ENCODE measurements at places on chromosomes 4 and X.

- DNase-seq = no peak
Measured at GRCh38 chrX:41785685-41786084, 61.7 kb downstream of the GPR82 start.

DNA sequence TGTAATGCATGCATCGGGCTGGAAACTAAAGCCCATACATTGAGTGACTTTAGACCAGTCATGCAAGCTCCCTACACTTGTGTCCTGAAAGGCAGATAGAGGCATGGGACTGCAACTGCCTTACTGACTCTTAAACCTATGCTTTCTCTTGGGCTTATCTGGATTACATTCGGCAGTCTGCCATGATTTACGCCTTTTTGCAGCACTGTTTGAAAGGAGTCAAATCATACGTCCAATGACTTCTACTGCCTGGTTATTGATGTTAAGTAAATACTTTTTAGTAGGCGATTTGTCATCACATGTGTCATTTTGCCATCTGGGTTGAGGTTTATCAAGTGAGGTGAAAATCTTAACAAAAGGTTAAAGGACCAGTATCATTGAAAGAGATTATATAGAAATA lies 31.5 kb downstream of the SORBS2 start:
- no peak for DNase-seq

GRCh38 chr4:15894921-15895916 lies 43.3 kb downstream of the FGFBP1 start:
- no peak for DNase-seq

- DNase-seq = no peak
Measured at GRCh38 chr4:72663828-72664227, 94.8 kb upstream of the ADAMTS3 start.

GRCh38 chr4:38233727-38234480 lies 273.7 kb downstream of the PTTG2 start:
- DNase-seq = no peak

GRCh38 chrX:110394651-110395050 lies 36.0 kb downstream of the RTL9 start:
- no peak for DNase-seq

DNA sequence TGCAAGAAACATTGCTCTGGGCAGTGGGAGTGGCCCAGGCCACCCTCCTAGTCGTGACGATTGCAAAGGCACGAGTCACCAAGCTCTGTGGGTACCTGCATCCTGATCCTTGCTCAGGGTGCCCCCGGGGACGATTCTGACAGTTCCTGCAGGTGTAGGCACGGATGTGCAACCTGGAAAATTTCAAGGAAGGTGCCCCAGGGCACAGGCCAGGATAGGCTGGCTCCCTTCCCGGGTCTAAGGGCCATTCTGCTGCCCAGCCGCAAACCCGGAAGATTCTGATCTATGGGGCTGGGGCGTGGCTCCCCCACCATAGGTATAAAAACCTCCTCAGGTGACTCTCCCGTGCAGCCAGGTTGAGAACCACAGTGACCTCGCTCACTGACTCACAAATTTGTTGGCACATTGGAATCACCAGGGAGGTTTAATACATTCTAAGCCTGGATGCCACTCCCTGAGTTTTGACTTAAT lies 228.5 kb downstream of the PTTG2 start:
- DNase-seq = no peak

DNA sequence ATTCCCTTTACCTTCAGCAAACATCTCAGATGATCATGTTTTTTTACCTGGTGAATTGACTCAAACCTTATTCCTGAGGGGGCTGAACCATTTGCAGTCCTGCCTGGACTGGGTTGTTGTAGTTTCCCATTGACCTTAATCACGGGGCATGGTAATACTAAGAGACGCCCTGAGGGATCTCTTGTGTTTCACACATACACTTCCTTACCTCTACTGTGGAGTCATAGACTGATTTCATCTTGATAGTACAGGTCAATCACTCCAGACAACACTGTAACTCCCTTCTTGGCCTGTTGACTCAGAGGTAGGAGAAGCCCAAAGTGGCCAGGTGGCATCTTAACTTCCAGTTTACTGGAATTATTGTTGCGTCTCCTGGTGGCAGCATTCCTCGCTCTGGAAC lies 1064.0 kb upstream of the PCDH10 start:
- no peak for DNase-seq

DNA sequence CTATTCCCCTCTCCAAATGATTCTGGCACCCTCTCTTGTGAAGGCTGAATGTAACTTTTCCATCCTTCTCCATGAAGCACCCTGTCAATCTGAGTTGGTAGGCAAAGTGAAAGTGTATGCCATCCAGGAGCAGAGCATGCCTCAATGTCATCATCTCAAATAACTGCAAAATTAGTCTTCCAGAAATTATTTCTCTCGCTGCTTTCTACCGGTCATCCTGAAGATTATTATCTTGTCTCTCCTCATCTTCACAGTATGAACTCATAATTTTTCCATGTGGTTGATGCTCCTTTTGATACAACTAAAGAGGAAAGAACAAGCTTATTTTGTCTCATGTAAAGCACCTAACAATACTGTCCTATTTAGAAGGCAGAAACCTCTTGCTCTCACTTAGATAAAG lies 285.5 kb upstream of the PCDH7 start:
- DNase-seq = no peak

- DNase-seq = no peak
Measured at GRCh38 chr4:86481440-86481839, 112.7 kb upstream of the PTPN13 start.

DNA sequence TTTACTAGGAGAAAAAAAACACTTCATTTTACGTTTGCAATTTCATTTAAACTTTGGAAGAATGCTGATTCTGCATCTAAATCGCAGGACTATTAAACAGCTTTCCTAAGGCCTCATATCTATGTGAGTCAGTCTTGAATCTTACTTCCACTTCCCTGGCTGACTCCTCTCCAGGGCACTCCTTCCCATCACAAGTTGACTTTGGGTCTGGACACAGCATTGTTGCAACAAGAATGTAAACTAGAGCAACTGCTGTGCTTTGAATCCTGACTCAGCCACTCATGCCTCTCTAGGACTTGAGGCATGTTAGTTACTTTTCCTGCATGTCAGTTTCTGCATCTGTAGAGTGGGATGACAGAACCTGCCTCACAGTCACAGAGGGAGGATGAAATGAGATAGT lies 413.8 kb downstream of the FAT4 start:
- no peak for DNase-seq

DNA sequence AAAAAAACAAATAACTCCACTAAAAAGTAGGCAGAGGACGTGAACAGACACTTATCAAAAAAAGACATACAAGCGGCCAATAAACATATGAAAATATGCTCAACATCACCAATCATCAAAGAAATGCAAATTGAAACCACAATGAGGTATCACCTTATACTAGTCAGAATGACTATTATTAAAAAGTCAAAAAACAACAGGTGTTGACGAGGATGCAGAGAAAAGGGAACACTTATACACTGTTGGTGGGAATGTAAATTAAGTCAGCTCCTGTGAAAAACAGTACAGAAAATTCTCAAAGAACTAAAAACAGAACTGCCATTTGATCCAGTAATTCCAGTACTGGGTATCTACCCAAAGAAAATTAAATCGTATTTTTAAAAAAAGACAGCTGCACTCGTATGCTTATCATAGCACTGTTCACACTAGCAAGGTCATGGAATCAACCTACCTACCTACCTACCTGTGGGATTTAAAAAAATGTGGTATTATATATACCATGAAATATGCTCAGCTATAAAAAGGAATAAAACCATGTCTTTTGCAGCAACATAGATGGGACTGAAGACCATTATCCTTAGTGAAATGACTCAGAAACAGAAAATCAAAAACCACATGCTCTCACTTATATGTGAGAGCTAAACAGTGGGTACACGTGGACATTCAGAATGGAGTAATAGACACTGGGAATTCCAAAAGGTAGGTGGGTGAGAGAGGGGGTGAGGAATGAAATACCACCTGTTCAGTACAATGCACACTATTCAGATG lies 24.8 kb upstream of the PTPN13 start:
- DNase-seq = no peak

DNA sequence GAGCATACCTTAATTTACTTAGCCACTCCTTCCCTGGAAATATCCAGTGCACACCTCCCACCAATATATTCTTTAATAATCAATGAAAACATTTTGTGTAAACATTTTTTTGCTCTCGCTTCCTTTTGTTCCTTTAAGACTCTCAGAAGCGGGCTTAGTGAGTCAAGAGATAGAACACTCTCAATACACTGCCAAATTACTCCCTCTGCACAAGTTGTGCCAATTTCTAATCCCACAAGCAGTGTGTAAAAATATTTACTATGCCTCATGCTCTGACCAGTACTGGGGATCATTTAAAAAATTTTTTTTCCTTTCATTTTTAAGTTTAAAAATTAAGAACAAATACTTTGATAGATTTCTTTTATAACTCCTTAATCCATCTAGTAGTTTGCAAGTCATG lies 5.1 kb downstream of the MORF4L2 start:
- no peak for DNase-seq

DNA sequence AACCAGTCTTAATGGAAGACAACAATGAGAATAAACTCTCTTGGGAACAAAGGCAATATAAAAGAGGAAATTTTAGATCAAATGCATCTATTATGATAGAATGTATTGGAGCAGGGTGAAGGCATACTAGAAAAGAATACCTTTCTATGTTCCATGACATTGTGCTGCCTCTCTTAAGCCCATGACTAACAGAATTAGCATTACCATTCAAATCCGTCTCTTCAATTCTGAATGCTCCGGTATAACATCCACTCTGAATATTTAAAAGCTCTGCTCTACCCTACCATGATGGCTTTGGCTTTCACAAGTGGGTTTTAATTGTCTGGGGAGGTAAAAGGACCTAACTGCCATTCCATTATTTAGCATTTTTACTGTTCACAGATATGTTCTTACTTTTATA lies 1878.4 kb downstream of the ARAP2 start:
- DNase-seq = no peak

DNA sequence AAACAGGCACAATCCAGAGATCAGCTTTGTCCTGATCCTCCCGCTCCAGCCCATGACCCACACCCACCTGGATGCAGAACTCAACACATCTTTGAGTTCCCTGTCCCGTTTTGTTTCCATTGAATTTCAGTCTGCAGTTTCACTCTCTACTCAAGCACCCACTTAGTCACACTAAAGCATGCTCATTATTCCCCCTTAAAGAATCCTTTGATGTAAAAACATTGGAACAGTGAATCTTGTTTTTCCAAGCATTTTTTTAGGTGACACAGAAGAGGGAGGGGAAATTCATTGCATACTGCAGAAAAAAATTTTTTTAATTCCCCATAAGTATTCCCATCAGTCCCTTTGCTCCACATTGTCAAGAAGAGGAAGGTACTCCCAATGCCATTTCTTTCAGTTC lies 249.7 kb upstream of the TTC29 start:
- no peak for DNase-seq

DNA sequence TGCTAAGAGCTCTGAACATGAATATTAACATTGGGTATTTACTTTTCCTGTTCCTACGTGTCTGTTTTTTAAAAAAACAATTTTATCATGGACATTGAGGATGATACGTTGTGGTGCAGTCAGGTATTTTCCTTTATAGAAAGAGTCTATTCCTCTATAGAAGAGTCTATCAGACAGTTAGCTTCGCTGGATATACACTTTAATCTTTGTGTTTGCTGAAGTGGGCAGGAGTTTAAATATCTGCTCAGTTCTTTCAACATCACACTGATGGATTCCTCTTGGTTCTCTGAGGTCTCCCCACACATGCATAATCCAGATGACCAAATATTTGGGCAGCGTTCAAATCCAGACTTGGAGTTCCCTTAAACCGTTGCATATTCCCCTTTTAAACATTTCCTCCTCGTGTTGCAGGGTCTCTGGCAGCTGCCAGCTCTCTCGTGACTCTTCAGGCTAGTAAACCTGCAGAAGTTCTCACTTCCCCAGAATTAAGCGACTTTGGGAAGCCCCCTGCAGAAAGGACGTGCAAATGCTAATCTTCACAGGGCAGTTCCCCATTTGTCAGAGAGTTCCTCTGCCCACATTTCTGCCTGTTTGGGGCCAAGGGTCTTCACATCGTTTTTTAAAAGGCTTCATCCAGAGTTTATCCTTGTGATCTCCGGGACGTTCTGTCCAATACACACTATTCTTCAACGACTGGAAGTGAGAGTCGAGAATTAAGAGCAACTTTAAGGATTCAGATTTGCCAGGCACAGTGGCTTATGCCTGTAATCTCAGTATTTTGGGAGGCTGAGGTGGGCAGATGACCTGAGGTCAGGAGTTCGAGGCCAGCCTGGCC lies 20.5 kb upstream of the DHRSX start:
- no peak for DNase-seq

GRCh38 chr4:76341063-76341462 lies 34.5 kb downstream of the STBD1 start:
- no peak for DNase-seq

- DNase-seq = no peak
Measured at GRCh38 chrX:48025561-48025960, 18.8 kb downstream of the SPACA5 start.

- DNase-seq = no peak
Measured at GRCh38 chr4:153322791-153323190, 21.7 kb upstream of the MND1 start.

DNA sequence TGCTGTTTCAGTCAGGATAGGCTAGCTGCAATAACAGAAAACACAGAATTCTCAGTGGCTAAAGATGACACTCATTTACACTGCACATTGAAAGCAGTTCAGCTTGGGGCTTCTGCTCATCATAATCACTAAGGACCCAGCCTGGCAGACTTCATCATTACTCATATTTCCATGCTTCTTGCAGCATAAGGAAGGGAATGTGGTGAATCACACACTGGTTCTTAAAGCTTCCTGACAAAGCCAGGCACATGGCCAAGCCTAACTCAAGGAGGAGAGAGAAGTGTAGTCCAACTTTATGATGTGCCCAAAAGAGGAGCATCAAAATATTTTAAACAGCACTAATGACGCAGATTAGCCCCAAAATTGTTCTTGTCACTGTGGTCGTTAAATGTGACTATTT lies 186.5 kb downstream of the BANK1 start:
- DNase-seq = no peak

DNA sequence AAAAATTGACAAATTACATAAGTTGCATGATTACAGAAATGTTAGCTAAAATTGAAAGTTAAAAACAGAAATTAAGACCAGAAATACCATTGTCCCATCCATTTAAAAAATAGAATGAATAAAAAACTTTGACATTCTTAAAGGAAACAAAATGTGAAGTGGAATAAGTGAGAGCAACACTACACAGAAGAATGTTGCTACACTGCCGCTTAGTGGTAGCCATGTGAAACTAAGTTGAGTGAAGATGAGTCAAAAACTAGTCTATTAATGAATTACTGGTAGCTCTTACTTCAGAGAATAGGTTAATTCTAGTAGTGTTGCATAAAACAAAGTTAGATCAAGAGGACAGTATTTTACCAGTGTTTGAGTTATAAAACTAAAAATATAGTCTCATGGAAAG lies 571.0 kb upstream of the KLHL4 start:
- DNase-seq = no peak

GRCh38 chr4:83323136-83323535 lies 11.5 kb downstream of the HPSE start:
- no peak for DNase-seq

- no peak for DNase-seq
Measured at GRCh38 chrX:112868586-112868985, 28.0 kb upstream of the AMOT start.

Measured in activated naive CD8-positive, alpha-beta T cell treated with anti-CD3 and anti-CD28 coated beads for 36 hours (primary cell).